ENCODE measurements at places on chromosomes 2 and 18.

DNA sequence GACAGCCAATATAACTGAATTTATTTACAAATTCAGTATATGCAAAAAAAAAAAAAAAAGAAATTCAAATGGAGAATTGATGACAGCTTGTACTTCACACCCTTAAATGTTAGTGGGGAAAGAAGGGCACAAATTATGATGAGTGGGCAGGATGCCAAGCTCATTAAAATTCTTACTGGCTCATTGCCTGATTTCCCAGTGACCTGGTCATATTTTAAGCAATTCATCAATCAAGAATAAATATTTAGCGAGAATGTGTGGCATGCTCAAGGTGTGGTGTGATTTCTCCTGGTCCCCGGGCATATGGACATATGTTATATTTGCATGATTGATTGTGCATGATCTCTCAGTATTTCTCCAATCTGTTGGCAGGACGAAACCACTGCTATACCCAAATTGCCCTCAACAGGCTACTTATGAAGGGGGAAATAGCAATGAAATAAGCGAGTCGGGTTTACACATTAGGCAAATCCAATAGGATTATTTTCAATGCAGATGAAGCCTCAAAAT lies 883.0 kb downstream of the LRRTM4 start:
- DNase-seq: no peak

DNA sequence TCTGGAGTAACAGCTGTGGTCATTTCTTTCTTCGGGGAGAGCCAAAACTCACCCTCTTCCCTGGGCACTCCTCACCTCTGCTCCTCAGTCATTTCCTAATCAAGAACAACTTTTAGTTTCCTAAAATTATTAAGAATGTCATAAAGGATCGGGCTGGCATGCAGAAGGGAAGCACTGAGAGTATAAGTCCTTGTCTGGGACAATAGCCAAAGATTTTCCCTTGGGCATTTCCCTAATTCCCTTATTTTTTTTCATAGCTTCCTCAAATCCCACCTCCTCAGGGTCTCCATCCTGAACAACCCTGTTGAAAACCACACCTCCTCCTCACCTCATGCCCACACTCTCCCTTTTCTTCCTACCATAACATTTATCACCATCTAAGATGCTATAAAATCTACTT lies 115.0 kb downstream of the MREG start:
- DNase-seq: no peak

DNA sequence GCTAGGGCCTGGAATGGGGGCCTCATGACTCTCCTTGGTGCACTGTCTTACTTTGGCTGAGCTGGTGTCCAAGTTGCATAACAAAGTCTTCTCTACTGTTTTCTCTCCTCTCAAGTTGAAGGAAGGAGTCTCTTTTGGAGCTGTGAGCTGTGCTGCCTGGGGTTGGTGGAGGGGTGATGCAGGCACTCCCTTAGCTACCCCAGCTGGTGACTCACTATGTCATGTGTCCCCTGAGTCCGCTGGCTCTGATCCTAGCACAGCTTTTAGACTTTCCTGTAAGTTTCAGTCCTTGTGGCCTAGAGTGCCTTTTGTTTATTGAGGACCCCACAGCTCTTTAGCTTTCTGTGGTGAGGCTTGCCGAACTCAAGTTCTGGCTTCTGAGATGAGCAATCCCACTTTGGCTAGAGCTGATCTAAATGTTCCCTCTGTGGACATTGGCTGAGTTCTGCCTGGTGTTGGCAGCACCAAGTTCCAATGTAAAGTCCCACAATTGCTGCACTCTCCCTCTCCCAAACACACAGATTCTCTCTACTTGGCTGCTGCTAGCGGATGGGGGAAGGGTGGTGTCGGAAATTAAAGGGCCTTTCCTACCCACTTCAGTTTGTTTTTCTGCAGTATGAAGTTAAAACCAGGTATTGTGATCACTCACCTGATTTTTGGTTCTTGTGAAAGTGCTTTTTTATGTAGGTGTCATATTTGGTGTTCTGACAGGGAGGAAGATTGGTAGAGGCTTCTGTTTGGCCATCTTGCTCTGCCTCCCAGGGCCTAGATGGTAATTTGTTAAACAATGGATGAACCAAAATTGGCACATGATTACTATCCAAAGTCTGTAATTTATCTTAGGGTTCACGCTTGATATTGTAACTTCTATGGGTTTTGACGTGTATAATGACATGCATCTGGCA lies 83.2 kb downstream of the COMMD1 start:
- DNase-seq: no peak

- DNase-seq: no peak
Measured at GRCh38 chr18:48297139-48297538, 112.0 kb downstream of the ZBTB7C start.

- no peak for DNase-seq
Measured at GRCh38 chr2:127041259-127041970, 65.5 kb downstream of the BIN1 start.

DNA sequence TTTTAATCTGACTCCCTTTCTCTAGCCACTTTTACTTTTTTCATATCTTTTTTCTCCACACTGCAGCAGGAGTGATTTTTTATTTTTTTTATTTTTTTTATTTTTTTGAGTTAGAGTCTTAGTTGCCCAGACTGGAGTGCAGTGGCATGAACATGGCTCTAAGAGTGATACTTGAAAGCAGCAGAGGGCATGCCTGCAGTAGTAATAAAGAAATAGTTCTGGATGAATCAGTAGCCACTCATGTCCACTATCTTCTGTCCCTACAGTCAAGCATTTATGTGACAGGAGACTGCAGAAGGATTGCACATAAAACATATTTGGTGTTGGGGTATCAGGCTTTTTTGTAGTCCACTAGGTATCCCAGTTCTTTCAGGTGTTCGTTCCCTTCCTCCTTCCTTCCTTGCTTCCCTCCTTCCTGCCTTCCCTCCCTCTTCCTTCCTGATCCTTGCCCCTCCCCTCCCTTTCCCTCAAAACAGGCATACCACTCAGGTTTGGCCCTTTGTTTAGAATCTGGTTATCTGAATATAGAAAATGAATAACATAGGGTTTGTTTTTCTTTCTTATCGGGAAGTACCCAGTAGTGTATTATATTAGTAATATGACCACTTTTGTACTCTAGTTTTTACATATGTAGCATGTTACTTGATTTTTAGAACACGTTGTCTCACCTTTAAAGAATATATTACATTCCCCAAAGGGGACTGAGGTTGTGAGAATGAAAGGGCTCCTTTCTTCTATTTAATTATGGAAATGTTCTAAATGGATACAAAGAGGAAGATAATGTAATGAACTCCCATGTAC lies 23.5 kb downstream of the MIB1 start:
- DNase-seq: no peak

DNA sequence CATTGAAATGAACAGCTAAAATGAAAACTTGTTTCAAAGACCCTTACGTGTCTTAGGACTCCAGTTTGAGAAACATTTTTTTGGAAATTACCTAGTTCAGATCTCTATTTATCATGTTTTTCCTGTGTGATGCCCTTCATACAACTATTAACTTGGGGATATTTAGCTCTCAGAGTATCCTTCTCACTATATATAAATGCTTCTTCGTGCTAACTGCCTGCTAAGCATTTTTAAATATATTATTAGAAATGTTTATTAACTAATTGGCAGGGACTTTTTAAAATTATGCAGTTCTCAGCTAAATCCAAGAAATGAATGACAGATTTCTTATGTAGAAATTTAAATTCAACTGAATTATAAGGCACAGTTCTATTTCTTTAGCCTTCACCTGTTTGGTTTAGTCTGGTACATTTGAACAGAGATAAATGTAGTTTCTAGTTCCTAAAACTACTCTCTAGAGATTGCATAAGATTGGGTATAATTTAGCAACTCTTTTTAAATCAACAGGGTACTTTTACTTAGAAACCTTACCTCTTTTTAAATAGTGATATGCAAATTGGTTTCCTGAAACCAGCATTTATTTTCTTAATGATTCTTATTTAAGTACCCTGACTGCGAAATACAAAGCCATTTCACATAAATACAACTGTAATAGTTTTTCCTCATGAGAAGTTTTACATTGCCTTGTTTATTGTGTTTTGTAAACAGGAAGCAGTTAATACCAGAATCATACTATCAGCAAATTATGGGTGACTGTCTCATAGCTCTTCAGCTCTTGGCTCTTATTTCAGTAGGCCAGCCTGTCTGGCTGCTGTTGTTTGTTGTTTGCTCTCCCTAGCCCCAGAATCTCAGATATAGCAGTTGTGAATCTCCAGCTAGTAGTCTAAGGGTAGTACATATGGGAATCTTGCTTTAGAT lies 140.7 kb downstream of the PTRHD1 start:
- DNase-seq: no peak

- DNase-seq: no peak
Measured at GRCh38 chr18:58496937-58497336, 132.0 kb downstream of the ALPK2 start.

DNA sequence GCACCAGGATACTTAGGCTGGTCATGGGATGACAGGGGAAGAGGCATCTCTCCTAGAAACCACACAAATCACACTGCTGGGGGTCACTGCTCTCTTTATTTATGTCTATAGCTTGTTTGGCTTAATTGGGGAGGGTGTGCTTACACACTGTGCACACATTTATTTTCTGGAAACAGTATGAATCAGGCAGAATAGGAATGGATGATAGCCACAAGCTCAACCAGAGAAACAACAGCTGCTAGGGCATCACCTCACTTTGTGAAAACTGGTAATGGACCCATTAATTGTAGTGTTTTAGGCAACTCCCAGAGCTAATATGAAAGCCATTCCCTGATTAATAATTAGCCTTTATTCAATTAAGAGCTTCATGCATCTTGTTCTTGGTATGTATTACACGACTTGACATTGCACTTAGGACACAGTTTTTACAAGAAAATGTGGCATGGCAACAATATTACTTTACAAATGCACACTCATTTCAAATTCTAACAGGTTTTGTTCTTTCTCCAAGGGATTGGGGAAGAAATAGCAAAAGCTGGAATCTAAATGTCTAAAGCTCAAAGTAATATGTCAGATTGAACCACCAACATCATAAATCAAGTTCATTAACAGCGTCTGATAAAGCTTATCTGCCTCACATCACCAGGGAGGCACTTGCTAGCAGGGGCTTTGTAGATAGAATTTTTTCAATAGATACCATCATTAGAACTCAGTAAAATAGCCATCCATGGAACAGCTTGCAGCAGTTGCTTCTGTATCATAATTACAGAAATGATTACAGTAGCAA lies 361.9 kb upstream of the FSHR start:
- DNase-seq: no peak

DNA sequence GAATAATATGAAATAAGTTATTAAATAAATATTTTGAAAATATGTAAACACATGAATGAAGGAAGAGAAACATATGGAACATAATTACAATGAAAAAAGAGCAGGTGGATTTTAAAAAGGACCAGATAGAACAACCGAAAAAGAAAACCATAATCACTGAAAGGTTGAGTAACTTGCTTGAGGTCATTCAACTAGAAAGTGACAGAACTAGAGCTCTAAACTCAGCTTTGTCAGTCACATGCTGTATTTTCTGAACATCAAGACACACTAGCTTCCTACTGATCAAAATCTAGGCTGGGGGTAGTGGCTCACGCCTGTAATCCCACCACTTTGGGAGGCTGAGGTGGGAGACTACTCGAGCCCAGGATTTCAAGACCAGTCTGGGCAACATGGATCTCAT lies 30.0 kb upstream of the ITGAV start:
- DNase-seq: no peak

- no peak for DNase-seq
Measured at GRCh38 chr2:152723918-152724317, 5.5 kb downstream of the ARL6IP6 start.

- no peak for DNase-seq
Measured at GRCh38 chr2:102910724-102911123, 148.9 kb downstream of the TMEM182 start.

- no peak for DNase-seq
Measured at GRCh38 chr2:58688813-58689212, 447.7 kb upstream of the FANCL start.

DNA sequence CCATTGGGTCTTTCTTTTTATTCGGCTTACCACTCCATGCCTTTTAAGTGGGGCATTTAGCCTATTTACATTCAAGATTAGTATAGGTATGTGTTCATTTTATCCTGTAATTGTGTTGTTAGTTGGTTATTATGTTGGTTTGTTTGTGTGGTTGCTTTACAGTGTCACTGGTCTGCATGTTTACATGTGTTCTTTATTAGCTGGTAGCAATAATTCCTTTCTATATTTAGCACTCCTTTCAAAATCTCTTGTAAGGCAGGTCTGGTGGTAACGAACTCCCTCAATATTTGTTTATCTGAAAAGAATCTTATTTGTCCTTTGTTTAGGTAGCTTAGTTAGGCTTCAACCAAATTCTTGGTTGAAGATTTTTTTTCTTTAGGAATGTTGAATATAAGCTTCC lies 68.7 kb upstream of the XDH start:
- no peak for DNase-seq

- DNase-seq: peak; percentile 39
Measured at GRCh38 chr2:155733091-155733853, 599.2 kb downstream of the NR4A2 start.

DNA sequence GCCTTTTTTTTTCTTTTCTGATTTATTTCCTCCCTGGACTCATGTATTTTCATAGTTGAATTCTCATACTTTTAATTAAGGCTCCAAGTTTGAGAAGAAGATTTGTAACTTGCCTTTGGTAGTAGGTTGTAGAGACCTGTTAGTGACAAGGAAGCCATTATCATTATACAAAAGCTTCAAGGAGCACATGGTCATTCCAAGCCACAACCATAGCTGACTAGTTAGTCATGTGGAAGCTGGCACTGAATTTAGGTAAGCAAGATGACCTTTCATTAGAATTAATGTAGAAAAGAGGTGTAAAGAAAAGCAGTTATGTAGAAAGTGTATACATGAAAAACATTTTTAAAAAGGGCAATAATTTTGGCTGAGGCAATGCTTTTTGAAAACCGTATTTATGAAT lies 89.7 kb downstream of the LRP1B start:
- no peak for DNase-seq

DNA sequence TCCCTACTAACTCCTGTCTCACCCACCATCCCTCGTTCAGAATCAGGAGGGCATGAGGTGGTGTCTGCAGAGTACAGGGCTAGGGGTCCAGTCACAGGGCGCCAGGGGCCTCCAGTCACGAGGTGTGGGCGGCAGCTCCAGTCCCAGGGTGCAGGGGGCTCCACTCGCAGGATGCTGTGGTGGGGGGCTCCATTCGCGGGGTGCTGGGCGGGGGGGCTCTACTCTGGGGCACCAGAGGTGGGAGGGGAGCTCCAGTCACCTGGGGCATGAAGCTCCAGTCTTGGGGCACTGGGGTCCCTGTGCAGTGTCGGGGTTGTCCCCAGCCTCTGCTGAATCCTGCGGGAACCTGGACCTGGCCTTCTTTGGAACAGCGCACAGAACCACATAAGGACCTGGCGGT lies 66.0 kb downstream of the EIPR1 start:
- no peak for DNase-seq

GRCh38 chr2:130884013-130884412 lies 47.3 kb downstream of the ARHGEF4 start:
- DNase-seq: no peak

- DNase-seq: no peak
Measured at GRCh38 chr2:173929441-173929840, 35.7 kb downstream of the SP3 start.

- DNase-seq: peak; percentile 39
Measured at GRCh38 chr2:6080932-6081753, 389.0 kb downstream of the SOX11 start.

- DNase-seq: peak; percentile 23
Measured at GRCh38 chr2:25372405-25373268, 30.9 kb upstream of the DNMT3A start.

- no peak for DNase-seq
Measured at GRCh38 chr2:150370561-150370960, 116.9 kb downstream of the RND3 start.

- DNase-seq: no peak
Measured at GRCh38 chr2:31271851-31272267, 37.9 kb downstream of the EHD3 start.
